ENCODE measurements at places on chromosomes 7 and 10.

DNA sequence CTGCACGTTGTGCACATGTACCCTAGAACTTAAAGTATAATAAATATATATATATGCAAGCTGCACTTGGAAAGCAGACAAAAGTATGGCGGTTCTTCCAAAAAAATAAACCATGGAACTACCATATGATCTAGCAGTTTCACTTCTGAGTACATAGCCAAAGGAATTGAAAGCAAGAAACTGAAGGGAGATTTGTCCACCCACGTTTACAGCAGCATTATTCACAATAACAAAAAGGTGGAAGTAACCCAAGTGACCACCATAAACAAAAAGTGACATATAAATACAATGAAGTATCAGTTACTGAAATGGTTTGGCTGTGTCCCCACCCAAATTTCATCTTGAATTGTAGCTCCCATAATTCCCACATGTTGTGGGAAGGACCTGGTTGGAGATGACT lies 525.3 kb upstream of the CELF2 start:
- no peak for DNase-seq

GRCh38 chr7:157682064-157682945 lies 345.5 kb downstream of the DNAJB6 start:
- DNase-seq, result no peak

- no peak for DNase-seq
Measured at GRCh38 chr7:67518580-67518979, 521.9 kb downstream of the TYW1 start.

DNA sequence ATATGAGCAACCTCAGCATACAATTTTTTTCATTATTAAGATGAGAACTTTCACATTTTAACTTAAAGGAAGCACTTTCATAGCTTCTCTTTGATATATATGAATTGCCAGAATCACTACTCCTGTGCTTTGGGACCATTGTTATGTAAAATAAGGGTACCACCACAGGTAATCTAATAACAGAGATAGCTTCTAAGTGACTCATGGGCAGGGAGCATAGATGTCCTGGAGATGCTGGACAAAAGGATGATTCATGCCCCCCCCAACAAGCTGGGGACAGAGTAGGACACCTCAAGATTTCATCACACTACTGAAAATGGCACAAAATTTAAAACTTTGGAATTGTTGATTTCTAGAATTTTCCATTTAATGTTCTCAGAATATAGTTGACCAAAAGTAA lies 641.1 kb downstream of the PCDH15 start:
- DNase-seq, result no peak

DNA sequence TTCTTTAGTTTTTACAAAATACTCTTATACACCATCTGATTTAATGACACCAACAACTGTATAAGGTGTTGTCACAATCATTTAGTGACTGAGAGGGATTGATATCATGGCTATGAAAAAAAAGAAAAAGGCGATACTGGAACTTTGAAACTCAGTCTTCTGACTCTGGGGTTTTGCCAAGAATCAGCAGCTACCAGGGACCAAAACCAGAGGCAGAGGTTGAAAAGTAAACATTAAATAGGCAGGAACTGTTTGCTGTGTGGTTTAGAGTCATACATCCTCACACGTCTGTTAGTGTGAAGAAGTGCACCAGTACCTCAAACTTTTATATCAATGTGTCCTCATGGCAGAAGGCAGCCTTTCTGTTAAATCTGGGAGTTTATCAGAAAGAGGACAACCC lies 19.9 kb upstream of the GGCT start:
- no peak for DNase-seq

DNA sequence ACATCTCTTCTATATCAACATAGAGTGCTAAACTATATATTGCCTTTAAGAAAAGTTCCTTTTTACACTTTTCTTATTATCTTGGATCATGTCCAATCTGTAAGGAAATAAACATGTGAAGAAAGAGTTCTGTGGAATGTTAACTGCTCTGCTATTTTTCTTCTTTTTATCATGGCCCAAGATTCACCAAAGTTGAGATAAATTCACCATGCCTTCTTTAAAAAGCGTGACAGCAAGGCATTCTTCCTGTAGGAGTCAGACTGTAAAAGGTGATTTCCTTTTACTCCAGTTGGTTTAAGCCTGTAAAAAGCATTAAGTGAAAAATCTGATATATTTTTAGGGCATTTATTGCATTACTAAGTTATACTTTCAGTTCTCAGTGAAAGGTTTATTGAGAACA lies 165.7 kb upstream of the FZD1 start:
- DNase-seq, result no peak

DNA sequence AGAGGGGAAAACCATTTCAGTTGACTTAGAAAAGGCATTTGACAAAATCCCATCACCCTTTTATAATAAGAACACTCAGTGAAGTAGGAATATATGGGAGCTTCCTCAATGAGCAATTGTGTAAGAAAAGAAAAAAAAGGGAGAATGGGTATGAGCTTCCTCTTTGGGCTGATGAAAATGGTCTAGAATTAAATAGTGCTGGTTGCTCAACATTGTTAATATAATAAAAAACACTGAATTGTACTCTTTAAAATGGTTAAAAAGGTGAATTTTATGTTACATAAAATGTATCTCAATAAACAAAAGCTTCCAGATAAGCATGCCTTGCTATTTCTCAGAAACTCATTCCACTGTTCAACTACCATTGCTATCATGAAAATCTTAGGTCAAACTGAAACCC lies 40.6 kb downstream of the LRRC17 start:
- no peak for DNase-seq
